ENCODE measurements at places on chromosomes 7 and 10. TPM values are rescaled to one million over a fixed set of nuclear protein-coding genes. Genes with fewer than 3 reads are reported as not detected.

The DPYSL4 gene
- polyA plus RNA-seq = 13.1 TPM

The LRRC4 gene
- polyA plus RNA-seq = 18.1 TPM

The SPDYE11 gene
- polyA plus RNA-seq = 1.00 TPM

The TMEM72 gene
- 2.0 TPM for polyA plus RNA-seq

The SP4 gene
- 10.1 TPM for polyA plus RNA-seq

The OR2F2 gene
- not detected for polyA plus RNA-seq

The TACR2 gene
- 0.70 TPM for polyA plus RNA-seq

The STEAP1 gene
- polyA plus RNA-seq = 1.5 TPM

The SPDYE16 gene
- 3.9 TPM for polyA plus RNA-seq

The LRGUK gene
- polyA plus RNA-seq = 2.1 TPM

The CAMK2B gene
- 1.1 TPM for polyA plus RNA-seq

The GPRIN2 gene
- polyA plus RNA-seq = 13.0 TPM

The PTPN20 gene
- 3.9 TPM for polyA plus RNA-seq

The GRID1 gene
- polyA plus RNA-seq = 1.9 TPM

The LRMDA gene
- polyA plus RNA-seq = 23.6 TPM

The SUN3 gene
- 0.31 TPM for polyA plus RNA-seq

The TCERG1L gene
- 0.44 TPM for polyA plus RNA-seq

The TRIM50 gene
- polyA plus RNA-seq = 0.20 TPM

DNA sequence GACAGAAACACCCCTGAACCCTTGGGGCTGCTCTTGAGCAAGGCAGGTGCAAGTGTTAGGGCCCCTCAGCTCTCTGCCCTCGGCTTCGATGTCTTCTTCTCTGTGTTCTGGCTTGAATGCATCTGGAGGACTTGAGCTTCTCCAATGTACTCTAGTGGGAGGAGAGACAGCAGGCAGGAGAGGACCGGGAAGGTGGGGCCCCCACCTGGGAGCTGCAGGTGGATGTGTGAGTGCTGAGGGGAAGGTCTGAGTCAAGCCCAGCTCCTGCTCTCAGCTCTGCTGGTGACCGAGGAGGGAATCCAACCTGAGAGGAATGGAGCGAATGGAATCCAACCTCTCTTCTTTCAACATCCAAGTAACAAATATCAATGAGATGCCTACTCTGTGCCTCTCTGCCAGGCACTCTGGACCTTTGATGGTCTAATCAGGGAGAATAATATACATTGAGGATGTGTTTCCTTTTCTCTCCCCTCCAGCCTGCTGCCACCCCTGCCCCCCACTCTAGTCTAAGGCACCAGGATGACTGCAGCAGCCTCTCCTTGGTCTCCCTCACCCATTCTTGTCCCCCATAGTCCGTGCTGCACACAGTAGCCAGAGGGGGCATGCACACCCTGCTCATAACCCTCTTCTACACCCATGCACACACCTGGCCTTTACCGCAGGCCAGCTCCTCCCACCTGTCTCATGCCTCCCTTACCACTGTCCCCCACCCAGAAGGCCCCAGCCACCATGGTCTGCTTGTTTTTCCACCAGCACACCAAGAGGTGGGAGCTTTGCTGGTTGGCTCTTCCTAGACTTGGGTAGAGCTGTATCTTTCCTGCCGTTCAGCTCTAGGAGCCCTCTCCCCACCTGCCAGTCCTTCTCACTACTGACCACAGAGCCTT, 13.6 kb downstream of the TBATA start:
- DNase-seq = no peak

- no peak for DNase-seq
Observed at GRCh38 chr7:143012001-143012400, 14.9 kb downstream of the OR9A2 start.

- no peak for DNase-seq
Observed at GRCh38 chr10:5591336-5591824, 66.6 kb downstream of the CALML3 start.

DNA sequence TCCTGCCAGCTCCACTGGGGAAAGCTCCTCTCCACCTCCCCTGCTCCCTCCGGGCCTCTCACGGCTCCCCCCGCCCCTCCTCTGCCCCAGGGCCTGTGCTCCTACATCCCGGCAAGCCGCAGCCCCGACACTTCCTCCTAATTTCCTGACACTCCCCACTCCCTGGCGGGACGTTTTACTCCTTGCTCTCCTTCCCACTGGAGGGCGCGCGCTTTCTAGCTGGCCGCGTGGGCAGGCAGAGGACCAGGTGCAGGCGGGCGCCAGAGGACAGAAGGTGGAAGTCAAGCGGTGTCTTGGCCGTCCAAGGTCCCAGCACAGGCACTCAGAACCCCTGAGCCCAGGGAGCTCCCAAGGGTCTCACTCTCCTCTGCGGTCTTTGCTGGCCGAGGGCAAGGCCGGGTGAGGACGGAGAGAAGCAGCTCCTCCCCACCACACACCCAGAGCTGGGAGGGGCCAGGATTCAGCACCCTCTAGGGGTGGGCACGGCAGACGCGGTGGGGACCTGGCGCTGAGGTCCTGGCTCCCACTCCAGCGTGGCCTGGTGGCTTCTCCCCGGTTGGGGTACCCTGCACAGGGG, 19.1 kb downstream of the ADAM8 start:
- DNase-seq = peak; percentile 95

GRCh38 chr10:80487421-80487785, 33.3 kb downstream of the TSPAN14 start:
- DNase-seq = no peak

- no peak for DNase-seq
Observed at GRCh38 chr7:127409629-127410028, 17.1 kb upstream of the ZNF800 start.

- DNase-seq = no peak
Observed at GRCh38 chr10:120069700-120070099, 177.2 kb downstream of the SEC23IP start.

DNA sequence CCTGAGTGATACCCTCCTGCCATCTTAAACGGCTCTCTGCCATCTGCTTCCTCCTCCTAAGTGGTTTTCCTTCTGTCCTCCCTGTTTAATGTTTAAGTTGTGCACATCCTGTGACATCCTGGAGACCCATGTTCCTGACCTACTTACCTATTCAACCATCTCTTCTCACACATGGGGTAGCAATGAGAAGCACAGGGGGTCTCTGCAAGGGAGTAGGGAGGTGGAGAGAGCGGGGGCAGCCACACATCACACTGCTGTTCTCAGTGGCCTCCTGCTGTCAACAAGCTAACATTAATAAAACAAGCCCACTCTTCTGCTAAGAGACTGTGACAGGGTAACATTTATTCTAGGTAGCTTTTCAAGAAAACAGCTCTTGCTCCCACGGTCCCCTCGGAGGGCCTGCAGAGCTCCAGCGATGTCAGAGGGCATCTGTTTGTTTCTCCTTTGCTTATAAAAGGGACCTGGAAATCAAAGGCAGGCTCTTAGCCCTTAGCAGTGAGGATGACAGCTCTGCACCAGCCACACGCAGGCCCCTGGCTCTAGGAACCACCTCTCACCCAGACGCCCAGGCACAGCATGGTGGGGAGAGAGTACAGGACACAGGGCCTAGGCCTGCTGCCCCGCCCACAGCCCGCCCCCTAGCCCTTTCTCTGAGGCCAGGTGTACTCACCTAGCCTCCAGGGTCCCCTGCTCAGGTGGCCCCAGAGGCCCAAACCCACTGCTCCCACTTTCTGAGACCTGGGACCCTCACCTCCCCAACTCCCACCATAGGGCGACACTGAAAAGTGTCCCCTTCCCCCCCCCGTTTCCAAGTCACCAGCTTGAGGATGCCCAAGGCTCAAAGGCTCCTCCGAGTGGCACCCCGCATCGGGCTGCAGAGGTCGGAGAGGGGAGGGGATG, 943 bp upstream of the SLC18A2 start:
- DNase-seq = no peak

DNA sequence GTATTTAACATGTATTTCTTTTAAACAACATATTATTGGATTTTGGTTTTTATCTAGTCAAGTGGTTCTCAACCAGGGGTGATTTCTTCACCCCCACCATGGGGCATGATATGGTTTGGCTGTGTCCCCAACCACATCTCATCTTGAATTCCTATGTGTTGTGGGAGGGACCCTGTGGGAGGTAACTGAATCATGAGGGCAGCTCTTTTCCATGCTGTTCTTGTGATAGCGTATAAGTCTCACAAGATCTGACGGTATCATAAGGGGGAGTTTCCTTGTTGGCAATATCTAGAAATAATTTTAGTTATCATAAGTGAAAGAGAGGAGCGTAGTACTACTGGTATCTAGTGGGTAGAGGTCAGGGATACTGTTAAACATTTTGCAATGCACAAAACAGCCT, 37.6 kb downstream of the TMEM168 start:
- DNase-seq = no peak

DNA sequence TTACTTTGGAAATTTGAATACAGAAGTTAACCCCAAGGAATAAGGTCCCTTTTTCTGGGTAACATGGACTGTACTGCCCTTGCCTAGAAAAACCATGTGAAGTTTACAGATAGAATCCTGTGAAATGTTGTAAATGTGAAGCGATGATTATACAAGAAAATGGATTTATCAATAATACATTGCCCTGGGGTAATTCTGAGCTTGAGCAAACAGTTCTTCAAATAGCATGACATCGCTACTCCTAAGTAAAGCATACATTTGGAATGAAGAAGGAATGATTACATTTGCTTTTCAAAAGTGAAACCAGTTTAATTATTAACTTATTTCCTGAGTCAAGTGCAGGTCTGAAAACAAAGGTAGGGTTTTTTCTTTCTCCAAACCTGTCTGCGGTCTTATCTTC, 43.3 kb upstream of the FZD8 start:
- no peak for DNase-seq

- no peak for DNase-seq
Observed at GRCh38 chr10:67935223-67935622, 50.8 kb downstream of the SIRT1 start.

GRCh38 chr10:119090968-119091367, 10.4 kb upstream of the EIF3A start:
- DNase-seq = no peak

- no peak for DNase-seq
Observed at GRCh38 chr10:17019696-17020095, 109.9 kb downstream of the CUBN start.

DNA sequence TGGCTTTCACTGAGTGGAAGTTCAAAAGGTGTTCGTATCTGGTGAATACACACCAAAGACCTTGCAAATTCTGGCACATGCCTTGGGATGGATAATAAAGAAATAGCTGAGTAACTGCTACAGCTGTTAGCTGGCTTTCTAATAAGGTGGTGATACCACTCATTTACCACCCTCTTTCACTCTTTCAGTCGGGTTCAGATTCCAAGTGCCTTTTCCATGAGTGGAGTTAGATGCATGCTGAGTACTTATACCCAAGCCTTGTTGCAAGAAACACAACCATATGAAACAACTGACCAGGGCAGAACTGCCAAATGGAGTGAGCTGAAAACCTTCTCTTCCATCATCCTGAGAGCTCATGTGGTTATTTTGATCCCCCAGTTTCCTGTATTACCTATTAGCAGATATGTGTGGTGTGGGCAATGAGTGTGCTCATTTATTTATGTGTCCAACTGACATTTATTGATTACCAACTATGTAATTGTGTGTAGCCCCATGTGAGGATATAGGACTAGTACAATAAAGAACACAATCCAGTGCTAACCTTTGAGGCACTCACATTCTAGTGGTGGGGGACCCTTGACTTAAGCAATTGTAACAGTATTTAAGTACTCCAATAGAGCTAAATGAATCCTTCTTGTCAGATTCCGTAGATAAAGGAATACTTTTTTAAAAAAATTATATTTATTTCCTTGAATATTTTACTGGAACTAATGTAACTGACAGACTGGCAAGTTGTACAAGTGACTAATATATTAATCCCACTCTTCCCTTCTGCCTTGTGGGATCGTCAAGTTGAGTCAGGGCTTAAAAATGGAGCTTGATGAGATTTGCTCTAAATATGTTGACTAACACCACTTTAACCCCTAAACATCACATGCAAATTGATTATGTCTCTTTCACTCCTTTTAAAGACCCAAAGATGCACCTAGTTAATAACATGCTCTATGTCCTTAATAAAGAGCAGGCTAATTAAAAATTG, 124.7 kb downstream of the ARID5B start:
- no peak for DNase-seq

GRCh38 chr10:69957241-69957885, 95.3 kb upstream of the MACROH2A2 start:
- no peak for DNase-seq

GRCh38 chr10:49628599-49628998, 14.8 kb downstream of the CHAT start:
- peak; percentile 16 for DNase-seq

GRCh38 chr10:123327450-123327849, 173.2 kb downstream of the BUB3 start:
- DNase-seq = no peak

- DNase-seq = no peak
Observed at GRCh38 chr10:16292366-16292765, 144.4 kb upstream of the PTER start.

DNA sequence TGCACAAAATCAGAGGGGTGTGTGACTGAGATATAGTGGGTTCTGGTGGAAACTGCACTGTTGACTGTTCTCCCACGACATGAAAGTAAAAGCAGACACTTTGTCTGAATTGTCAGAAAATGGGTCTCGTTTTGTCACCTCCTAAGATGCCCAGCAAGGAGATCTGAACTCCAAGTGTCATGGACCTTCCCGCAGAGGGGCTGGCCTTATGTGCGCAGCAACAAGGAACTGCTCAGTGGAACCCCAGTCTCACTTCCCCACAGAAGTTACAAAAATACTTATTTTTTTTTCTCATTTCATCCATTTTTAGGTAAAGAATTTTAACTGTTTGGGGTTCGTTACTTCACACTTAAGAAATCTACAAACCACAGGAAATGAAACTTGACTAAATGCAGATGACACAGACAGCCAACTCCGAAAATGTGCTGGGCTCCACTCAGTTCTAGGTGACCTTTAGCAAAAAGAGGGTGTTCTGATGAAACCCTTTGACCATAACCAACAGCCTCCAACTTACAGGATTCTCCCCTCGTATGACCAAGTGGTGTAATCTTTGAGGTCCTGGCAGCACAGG, 115.0 kb downstream of the FAM107B start:
- peak; percentile 69 for DNase-seq

DNA sequence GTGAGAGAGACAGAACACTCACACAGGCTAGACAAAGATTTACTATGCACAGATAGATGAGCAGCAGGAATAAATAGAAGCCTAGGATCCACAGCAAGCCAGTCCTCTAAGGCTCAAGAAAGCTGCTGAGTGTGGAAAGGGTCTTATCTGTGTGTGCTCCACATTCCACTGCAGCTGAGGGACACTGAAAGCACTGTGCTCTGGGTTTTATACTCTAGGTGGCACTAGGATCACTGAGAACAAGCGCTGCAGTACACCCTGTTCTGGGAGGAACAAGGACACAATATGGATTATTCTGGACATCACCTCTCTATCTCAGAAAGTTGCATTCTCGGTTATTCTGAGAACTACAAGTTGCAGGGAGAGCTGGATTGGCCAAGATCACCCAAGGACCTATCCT, 4.9 kb upstream of the KLHL7 start:
- DNase-seq = no peak

GRCh38 chr10:17787087-17787961, 21.8 kb upstream of the MRC1 start:
- peak; percentile 39 for DNase-seq

Data from left lung (tissue), 14 donors.